Activated CD8-positive, alpha-beta memory T cell treated with anti-CD3 and anti-CD28 coated beads for 48 hours (primary cell): ENCODE measurements at places on chromosomes 3 and 15.

- no peak for DNase-seq
These were observed 8.6 kb upstream of the TNFAIP8L3 start for GRCh38 chr15:51103330-51103729.

DNA sequence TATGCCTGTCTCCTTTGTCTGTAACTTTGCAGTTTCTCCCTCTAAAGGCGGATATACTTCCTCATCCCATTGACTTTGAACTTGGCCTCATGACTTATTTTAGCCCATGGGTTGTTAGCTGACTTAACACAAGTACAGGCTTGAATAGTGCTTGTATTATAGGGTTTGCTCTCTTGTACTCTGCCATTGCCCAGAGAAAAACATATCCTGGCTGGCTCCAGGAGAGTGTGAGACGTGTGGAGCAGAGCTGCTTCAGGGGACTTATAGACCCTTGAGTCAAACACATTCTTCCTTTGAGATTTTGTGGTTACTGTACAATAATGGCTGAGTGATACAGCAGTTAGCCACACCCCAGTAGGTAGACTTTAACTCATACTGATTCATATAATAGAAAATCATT is 124.0 kb downstream of the RAP2B start:
- DNase-seq = no peak

DNA sequence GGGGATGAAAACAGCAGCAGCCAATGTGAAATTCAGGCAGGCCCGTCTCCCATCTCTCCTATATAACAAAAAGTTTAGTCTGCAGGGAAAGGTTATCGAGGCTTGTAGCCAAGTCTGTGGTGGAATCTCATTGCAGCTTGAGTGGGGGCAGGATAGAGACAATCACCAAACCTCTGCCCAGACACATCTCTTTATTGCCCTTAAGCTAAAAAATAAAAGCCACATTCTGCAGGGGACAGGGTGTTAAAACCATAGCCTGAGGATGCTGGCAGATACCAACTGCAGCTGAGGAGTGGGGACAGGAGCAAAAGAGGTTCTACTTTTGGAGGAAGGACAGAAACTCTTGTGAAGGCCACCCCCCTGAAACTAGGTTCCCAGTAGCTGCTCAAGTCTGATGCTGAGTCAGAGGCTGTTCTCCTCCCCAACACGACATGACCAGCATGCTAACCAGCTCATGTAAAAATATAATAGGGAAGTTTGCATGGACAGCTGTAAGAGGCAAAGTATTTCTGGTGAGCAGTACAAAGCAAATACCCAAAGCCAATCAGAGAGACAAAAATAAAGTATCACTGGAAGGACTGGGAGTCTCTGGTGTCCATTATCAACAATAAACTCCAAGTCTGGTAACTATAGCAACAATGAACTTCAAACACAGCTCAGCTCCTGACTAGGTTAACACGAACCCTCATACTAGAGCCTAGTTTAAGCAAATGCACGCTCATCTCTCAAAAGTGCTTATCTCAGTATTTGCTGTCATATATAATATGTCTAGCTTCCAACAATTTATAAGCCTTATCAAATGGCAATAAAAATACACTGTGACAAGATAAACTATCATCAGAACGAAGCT is 362.2 kb upstream of the SLCO3A1 start:
- no peak for DNase-seq

DNA sequence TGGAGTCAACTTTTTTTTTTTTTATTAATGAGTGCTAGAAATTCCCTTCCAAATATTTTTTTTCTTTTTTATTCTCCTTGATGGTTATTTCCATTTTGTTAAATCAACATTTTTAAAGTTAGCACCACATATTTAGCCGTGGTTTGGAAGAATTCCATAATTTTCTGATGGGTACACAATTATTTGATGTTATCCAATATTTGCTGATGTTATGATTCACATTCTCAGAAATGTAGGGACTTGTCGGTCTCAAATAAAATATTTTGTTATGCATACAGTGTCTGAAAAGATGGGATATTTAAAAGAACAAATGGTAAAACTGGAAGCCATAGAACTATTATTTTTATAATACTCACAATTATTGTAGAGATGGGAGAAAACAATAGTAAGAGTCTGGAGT is 911.5 kb upstream of the GBE1 start:
- no peak for DNase-seq

GRCh38 chr3:141371882-141372281 is 3.6 kb downstream of the ZBTB38 start:
- DNase-seq = no peak

- no peak for DNase-seq
These were observed 36.9 kb upstream of the FRMD4B start for GRCh38 chr3:69422751-69423150.

DNA sequence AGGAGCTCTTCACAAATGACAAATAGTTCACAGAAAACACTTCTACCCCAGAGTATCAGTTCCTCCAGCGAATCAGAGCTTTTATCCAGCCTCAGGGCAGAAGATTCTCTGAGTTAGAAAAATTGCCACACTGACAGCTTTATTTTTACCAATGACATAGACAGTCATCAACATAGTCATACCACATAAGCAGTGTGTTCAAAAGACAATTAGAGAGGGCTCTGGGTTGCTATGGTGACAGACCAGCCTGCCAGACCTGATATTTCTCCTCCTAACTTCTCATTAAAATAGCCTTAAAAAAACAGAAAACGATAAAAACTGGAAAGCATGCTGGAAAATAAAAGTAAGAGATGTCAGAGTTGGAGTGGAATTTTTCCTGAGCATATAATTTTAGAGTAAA is 45.9 kb upstream of the COL6A5 start:
- no peak for DNase-seq

- DNase-seq = no peak
These were observed 97.3 kb downstream of the CTNNB1 start for GRCh38 chr3:41296556-41296955.

GRCh38 chr3:133840055-133840737 is 34.6 kb downstream of the SRPRB start:
- DNase-seq = no peak

DNA sequence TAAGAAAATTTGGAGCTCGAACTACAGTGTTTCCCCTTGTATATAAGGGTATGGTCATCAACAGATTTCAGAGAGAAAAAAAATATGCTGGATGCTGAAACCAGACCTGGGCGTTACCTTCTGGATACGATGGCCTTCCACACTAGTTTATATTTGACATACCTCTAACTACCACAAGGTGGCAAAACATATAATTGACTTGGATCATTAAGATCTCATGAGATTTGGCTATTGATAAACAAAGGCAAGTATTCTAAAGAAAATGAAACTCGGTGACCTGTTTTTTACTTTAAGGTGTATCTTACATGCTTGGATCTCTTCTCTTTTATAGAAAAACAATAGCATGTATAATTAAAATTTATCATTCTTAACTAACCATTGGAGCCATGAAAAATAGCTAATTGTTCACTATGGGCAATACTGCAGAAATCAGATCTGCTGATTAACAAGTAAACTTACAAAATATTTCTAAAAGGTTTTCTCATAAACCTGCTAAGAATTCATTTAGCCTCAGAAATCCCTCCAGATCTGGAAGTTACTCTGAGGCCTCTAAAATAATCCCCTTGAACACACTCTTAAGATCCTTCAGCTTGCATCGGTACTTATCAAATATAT is 300.6 kb upstream of the KCNH8 start:
- DNase-seq = no peak

DNA sequence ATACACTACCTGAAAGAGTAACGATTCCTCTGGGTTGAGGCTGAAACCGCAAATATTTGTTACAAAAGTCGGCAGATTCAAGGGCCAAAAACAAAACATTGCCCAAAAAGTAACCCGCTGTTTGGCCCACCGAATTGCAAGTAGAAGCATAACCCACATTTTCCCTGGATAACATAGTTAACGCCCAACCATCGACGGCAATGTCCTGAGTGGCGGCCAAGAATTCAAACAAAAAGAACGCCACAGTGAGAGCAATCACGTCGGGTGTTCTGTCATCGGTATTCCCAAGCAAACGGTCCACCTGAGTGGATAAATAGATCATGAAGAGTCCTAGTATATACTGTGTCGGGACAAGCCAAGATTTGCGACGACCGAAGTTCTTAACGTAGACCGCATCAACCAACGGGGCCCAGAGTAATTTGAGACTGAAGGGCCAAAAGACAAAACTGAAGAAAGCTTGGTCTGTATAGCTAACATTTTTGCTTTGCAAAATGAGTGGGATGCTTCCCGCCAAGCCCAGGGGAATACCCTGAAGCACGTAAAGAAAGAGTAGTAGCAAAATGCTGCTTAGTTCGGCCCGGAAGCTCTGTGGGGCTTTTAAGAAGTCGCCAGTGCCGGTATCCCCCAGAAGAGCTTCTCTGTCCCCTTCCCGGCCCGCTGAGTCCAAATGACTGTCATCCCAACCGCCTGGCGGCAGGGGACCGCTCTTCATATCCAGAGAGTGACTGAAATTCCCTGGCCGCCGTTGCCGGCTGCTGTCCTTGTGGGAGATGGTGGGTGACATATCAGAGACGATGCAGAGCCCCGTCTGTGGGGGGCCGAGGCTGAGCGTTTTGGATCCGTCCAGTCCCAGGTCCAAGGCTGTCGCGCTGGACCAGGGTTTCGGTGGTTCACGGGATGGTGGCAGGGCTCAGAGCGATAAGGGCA is 750 bp downstream of the SLC33A1 start:
- no peak for DNase-seq

- DNase-seq = no peak
These were observed 273.2 kb downstream of the MECOM start for GRCh38 chr3:169390271-169390670.

- no peak for DNase-seq
These were observed 102.6 kb upstream of the IL12A start for GRCh38 chr3:159886050-159886449.
